ENCODE measurements at places on chromosomes 1 and 21.

DNA sequence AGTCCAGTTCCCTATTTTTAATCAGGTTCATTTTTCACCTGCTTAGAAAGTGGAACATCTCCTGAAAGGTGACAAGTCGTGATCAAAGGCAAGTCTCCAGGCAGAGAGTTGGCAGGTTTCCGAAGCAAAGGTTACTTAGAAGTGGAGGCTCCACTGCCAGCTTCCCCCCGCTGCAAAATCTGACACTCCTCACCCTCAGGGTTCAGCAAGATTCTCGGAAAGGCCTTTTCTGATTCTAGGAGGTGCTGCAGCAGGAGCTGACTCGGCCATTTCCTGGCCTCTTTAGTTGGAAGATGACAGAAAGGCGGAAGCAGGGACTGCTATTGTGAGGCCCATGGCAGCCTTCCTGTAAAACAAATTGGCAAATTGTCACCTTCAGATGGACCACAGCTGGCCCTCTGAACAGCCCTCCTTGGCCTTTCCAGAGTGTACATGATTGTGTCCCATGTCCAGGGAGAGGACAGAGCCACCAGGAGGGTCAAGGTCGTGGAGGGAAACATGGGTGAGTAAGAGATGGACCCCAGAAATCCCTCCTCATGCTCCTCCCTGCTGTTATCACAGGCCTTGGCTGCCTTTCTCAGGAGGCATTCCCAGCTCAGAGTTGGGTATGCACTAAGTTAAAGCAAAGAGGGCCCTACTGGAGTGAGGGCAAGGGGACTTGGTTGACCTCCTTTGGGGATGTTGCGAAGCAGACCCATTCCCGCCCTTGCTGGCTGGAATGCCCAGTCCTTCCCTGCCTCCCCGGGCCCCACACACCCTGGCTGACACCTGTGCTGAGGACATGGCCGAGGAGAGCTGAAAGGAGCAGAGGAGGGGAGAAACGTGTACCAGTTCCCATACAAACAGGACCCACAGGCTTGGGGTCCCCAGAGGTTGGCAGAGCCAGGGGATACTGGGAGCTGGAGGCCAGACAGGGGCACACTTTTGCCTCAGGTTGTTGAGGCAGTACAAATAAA, 115.5 kb upstream of the IRF2BP2 start:
- peak; percentile 61 for DNase-seq

DNA sequence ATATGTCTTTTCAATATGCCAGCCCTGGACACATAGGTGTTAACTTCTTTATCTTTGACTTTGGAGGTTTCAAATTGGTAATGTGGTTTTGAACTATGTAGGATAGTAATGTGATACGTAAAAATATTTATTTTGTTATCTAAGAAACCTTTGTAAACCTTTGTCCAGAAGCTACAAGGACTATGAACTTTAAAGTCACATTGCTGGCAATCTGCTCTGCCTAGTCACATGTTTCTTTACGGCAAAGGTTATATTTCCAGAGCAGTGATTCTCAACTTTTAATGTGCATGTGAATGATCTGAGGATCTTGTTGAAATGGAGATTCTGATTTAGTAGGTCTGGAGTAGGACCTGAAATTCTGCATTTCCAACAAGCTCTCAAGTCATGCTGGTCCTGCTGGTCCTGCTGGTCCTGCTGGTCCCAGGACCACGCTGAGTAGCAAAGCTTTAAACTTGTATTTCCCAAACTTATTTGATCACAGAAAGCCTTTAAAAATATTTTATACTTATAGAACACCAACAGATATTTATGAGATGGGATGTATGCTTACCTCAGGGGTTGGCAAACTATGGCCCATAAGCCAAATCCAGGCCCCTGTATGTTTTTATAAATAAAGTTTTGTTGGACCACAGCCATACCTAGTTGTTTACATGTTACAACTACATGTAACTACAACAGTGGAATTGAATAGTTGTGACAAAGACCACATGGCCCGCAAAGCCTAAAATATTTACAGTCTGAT, 57.9 kb upstream of the QSOX1 start:
- DNase-seq, result no peak

GRCh38 chr1:46065405-46065804, 67.0 kb downstream of the PIK3R3 start:
- DNase-seq, result no peak

- DNase-seq, result no peak
Observed at GRCh38 chr1:230230948-230231773, 164.1 kb downstream of the GALNT2 start.

GRCh38 chr1:55124470-55124869, 85.1 kb downstream of the PCSK9 start:
- DNase-seq, result no peak

- DNase-seq, result no peak
Observed at GRCh38 chr1:16984717-16985116, 4.3 kb upstream of the MFAP2 start.

GRCh38 chr1:207077470-207078377, 10.9 kb upstream of the C4BPB start:
- DNase-seq, result peak; percentile 71
